ENCODE measurements at places on chromosomes 13 and 19.

GRCh38 chr19:57324992-57325391 lies 4.7 kb downstream of the ZNF543 start:
- no peak for DNase-seq

- DNase-seq: no peak
Measured at GRCh38 chr13:20331949-20332348, 99.8 kb upstream of the GJB6 start.

- no peak for DNase-seq
Measured at GRCh38 chr13:72514146-72514545, 213.3 kb downstream of the MZT1 start.

GRCh38 chr19:9673912-9674662 lies 813 bp downstream of the ZNF562 start:
- no peak for DNase-seq

DNA sequence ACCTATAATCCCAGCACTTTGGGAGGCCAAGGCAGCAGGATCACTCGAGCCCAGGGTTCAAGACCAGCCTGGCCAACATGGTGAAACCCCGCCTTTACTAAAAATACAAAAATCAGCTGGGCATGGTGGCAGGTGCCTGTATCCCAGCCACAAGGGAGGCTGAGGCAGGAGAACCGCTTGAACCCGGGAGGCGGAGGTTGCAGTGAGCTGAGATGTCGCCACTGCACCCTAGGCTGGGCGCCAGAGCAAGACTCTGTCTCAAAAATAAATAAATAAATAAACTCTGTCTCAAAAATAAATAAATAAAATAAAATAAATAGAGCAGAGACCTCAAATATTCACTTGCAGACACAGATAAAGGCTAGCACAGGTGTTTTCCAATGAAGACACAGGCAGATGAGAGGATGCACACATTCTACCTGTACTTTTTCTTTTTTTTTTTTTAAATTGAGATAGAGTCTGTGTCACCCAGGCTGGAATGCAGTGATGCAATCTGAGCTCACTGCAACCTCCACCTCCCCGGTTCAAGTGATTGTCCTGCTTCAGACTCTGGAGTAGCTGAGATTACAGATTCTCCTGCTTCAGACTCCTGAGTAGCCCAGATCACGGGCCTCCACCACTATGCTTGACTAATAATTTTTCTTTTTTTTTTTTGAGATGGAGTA lies 2.7 kb upstream of the RPS16 start:
- no peak for DNase-seq

DNA sequence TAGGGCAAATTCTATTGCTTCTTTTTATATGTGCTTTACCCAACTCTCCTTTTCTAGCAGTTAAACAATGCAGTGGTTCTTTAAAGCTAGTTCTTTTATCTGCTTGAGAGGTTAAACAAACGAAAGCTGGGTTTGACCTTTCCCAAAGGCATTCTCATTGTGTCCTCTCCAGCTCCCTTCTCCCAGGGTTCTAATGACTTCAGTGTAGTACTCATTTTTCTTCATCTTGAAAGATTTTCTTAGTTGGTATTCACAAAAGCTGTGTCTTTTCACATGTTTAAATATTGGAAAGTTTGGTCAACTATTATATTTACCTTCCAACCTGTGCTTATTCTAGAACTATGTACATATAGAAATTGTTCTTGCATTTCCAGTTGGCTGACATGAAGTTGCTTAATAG lies 1.5 kb downstream of the WASF3 start:
- DNase-seq: no peak

- no peak for DNase-seq
Measured at GRCh38 chr13:94708031-94708859, 4.1 kb downstream of the SOX21 start.

- DNase-seq: no peak
Measured at GRCh38 chr13:85236413-85236812, 562.8 kb downstream of the SLITRK6 start.

GRCh38 chr13:113427562-113428468 lies 25.5 kb downstream of the ADPRHL1 start:
- DNase-seq: no peak

DNA sequence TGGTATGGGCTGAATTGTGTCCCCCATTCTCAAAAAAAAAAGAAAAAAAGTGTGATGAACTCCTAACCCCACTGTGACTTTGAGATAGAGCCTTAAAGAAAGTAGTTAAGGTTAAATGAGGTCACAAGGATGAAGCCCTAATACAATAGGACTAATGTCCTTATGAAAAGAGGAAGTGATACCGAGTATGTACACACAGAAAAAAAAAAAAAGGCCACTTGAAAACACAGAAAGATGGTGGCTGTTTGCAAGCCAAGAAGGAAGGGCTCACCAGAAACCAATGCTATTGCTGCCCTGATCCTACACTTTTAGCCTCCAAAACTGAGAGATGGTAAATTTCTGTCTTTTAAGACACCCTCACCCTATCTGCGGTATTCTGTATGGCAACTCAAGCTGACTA lies 955.6 kb downstream of the PCDH17 start:
- peak; percentile 49 for DNase-seq

DNA sequence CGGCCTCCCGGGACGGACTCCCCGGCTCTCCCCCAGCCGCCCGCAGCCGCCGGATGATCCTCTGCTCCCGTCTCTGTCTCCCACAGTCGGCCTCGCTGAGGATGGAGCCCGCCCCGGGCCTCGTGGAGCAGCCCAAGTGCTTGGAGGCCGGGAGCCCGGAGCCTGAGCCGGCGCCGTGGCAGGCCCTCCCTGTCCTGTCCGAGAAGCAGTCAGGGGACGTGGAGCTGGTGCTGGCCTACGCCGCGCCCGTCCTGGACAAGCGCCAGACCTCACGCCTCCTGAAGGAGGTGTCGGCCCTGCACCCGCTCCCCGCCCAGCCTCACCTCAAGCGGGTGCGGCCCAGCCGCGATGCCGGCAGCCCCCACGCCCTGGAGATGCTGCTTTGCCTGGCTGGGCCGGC lies 6.8 kb downstream of the ADAT3 start:
- DNase-seq: no peak

DNA sequence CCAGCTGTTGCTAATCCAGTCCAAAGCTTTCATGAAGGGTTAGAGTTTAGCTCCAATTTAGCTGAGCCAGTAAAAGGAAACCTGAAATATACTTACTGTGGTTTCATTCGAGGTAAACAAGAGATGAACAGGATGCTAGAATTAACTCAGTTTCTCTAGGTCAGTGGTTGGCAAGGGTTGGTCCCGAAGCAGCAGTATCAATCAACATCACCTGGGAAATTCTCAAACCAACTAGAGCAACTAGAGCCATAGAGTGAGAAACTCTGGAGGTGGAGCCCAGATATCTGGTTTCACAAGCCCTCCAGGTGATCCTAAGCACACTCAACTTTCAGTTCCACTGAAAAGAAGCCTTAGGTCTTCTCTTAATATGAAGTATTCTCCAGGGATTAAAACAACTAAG lies 376.7 kb downstream of the OXGR1 start:
- no peak for DNase-seq

Measured in Karpas-422 (cell line).